DMS53 (cell line): ENCODE measurements at places on chromosomes 16 and 17.

- DNase-seq: no peak
These were observed 47.2 kb downstream of the ABCC1 start for GRCh38 chr16:15996432-15997109.

- peak; percentile 8 for DNase-seq
These were observed 37.8 kb upstream of the BCAR1 start for GRCh38 chr16:75289189-75289588.

GRCh38 chr16:2194166-2194834 lies 2.1 kb downstream of the CASKIN1 start:
- peak; percentile 81 for DNase-seq

DNA sequence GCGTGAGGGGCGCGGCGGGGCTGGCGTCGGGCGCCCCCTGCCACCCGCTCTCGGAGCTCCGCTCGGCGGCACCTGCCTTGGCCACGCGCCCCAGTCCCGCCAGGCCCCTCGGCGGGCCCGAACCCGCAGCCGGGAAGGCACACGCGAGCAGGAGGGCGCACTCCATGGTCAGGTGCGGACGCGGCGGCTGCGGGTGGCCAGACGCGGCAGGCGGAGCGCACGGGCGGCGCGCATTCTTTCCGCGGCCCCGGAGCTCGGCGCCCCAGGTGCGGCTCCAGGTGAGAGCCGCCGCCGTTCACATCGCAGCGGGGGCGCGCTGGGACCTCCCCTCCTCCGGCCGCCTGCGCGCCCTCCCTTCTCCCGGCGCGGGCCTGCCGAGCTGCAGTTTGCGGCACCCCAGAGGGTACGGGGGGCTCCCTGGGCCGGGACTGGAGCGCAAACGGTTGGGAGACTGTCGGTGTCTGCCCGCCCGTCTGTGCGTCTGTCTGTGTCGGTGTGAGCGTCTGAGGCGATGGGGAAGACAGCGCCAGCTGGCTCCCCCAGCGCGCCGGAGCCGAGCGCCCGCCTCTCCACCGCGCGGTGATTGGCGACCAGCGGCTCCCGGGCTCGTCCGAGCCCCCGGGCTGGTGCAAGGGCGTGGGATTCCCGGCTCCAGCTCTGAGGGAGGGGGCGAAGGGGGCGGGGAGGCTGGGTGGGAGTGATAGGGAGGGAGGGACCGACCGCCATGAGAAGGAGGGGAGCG lies at the start of gene ADAMTS18:
Gene ADAMTS18, minus strand, starts transcription at position 505 of the 742 bp plus-strand sequence. Its CDS starts 339 bp downstream, at position 166.
- DNase-seq: peak; percentile 73

DNA sequence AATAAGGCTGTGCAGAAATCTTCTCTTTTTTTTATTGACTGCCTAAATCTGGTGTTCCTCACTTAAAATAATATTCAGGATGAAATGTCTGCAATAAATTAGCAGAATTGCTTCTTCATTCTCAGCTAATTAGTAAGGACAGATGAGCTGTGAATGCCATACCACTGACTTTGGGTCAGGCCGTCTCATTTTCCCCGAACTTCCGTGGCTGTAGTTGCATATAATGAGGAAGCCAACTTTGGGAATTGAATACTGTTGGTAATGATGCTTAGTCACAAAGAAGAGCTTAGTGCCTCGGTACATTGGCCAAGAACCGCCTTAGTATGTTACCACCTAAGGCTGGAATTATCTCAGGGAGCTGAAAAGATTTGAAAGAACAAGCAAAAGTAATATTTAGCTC lies 47.6 kb downstream of the NUP93 start:
- DNase-seq: no peak

- peak; percentile 84 for DNase-seq
These were observed 2.2 kb downstream of the SLC12A3 start for GRCh38 chr16:56866955-56867830.

DNA sequence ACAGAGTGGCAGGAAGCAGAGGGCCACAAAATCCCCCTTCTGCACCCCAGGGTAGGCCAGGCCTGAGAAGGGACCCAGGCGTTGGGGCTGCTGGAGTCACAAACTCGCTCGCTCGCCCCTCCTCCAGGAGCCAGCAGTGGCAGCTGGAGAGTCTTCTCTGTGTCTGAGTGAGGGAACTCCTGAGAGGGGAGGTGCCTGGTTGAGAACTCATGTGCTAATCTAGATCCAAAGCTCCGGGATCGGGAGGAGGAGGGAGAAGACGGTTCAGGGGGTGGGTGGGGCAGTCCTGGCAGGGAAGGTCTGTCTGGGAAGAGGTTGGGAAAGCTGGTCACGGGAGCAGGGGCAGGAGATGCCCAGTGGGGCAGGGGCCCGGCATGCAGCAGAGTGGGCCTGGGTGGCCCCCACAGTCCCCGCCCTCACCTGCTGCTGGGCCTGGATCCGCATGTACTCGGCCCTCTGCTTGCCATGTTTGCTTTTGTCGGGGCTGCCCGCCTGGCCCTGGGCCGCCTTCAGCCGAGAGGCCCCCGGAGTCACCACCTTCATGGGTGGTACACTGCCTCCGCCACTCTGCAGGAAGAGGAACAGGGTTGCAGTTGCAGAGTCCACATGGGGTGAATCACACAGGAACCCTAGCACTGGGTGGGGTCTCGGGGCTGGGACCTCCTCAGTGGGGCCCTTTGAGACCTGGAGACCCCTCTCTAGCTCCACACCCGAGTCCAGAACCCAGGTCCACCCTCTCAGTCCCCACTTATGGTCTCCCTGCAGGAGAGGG lies 62.2 kb downstream of the SRCIN1 start:
- DNase-seq: no peak

- DNase-seq: no peak
These were observed 230.7 kb downstream of the KATNIP start for GRCh38 chr16:27780468-27781194.

DNA sequence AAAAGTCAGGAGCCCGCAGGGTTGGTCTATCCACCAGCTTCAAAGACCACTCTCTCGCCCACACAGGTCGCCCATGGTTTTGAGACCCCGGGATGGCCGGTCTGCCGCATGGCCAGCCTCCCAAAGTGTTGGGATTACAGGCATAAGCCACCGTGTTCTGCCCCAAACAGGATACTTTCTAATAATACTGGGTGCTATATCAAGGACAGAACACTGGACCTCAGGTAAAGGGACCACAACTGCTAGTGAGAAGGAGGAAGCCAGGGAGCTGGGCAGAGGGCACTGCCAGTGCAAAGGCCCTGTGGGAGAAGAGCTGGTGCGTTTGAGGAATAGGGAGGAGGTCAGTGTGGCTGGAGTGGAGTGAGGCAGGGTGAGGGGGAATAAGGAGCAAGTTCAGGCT lies 34.1 kb downstream of the IL21R start:
- DNase-seq: no peak

GRCh38 chr17:63436523-63437110 lies 9.5 kb downstream of the CYB561 start:
- DNase-seq: peak; percentile 55

- DNase-seq: no peak
These were observed 1.3 kb upstream of the KRTAP2-1 start for GRCh38 chr17:41048441-41048840.

DNA sequence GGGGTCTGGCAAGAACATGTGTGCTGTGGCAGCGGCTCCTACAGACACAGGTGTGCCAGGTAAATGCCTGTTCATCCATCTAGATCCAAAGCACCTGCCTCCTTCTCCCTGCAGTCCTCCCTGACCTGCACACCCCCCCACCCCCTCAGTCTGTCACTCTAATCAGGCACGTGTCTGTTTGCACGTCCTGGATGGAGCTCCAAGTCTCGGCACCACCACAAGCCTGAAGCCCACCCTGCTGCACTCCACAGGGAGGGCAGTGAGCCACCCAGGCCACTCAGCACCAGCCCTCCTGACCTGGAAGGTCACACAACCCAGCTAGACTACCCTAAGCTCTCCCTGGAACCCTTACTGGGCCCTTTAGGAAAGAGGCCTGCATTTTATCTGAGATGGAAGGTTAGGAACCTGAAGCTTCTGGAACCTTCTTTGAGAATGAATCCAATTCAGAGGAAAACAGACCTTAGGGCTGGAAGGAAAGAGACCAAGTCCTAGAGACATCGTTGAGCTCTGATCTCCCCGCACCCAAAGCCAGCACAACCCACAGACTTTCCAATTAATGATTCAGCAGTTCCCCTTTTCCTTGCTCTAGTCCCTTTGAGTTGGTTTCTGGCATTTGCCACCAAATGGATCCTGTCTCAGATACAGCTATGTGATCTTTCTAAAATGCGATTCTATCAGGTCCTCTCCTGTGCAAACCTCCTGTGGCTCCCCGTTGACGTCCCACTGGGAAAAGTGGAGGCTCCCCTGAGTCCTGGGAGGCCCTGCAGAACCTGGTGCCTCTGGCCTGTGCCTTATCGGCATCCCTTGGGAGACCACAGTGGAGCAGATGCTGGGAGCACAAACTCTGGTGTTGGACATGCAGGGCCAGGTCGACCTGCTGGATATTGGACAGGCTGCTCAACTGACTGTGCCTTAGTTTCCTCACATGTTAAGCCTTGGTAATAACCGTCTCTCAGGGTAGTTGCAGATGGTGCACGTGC lies 67.9 kb downstream of the PRMT7 start:
- no peak for DNase-seq

DNA sequence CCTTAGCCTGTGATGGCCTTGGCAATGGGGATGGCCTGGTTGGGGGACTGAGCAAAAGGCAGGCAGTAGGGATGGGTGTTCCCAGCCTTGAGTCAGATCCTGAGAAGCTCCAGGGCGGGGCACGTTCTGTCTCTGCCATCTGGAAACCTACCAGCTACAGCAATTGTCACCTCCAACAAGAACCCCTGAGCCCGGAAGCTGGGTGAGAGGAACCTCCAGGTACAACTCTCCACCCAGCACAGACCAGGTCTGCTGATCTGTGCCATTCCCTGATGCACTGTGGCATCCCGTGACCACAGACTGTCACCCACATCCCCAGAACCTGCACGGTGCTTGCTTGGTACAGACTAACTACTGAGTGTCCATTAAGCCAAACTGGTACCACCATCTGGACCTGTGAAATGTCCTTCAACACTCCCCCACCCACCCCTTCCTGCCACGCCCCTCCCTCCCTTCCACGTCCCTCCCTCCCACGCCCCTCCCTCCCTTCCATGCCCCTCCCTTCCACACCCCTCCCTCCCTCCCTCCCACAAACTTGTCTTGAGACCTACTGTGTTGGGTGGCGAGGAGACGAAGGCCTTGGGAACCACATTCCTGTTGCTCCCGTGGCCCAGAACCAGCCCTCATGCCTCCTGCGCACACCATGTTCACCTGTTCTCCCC lies 16.6 kb downstream of the MYO15B start:
- DNase-seq: no peak

- peak; percentile 3 for DNase-seq
These were observed 141.6 kb downstream of the CCDC182 start for GRCh38 chr17:57603546-57603945.

DNA sequence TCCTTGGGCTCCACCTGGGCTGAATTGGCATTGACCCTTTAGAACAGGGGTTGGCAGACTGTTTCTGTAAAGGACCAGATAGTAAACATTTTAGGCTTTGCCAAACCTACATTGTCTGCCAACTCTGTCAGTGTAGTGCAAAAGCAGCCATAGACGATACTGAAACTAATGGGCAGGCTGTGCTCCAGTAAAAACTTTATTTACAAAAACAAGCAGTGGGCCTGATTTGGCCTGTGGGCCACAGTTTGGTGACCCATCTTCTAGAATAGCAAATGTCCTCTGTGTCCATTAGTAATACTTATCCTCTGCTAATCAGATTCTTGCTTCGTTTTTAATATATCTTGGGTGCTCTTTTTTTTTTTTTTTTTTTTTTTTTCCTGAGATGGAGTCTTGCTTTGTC lies 6.2 kb downstream of the UTP4 start:
- no peak for DNase-seq

GRCh38 chr16:14013571-14014283 lies 57.4 kb upstream of the MRTFB start:
- DNase-seq: peak; percentile 94

DNA sequence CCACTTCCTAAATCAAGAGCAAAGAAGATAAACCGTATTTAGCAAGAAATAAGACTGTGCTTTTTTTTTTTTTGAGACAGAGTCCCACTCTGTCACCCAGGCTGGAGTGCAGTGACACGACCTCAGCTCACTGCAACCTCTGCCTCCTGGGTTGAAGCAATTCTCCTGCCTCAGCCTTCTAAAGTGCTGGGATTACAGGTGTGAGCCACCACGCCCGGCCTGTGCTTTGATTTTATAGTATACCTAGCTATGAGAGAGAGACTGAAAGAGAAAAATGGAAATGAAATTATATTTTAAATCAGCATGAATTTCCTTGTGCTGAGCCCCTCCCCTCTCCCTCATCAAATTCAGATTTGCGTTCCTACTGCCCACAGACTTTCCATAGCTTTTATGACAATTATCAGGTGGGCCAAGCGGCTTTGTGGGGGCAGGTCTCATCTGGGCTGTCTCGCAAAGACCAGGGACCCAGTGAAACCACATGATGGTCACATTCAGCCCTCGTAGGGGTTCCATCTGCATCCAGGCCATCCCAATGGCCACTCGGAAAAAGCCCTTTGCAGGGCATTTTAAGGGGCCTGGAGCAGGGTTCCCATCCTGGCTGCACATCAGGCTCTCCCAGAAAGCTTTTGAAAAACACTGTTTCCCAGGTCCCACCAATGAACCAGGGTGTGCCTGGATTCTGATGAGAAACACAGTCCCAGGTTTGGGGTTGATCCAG lies 8.5 kb downstream of the CACNG1 start:
- no peak for DNase-seq

DNA sequence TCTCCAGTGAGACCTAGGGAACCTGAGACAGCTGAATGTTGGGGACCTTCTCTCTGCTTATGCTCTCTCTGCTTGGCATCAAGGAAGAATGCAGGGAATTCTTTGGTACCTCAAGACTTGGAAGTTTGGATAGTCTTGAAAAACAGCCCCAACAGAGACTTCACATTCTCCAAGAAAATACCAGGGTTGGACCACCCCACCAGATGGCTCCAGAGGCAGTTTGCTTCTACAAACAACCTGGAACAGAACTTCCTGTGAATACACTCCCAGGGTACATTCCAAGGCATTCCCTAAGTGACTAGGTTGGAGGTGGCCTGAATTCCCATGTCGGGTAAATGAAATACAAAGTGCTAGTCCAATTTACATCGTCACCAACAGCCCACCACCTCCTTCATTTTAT lies 314.4 kb downstream of the PMP22 start:
- DNase-seq: no peak

DNA sequence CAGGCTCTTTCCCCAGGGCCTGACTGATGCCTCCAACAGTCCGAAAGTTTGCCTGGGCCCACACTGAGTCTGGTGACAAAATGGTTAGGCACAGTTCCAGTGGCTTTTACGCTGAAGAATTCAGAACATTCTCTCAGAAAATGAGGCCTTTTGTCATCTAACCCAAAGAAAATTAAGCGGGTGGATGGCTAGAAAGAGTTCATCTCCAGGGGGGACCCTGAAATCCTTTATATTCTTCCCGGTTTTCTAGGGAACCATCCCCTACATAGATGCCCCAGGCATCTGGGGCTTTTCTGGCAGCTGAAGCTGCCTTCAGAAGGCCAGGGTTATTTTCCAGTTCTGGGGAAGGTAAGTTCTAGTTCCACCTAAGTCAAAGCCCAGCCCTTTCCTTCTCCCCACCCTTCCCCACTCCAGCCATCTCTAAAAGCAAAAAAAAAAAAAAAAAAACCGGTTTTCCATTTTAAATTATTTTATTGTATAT lies 2.2 kb downstream of the RASD1 start:
- DNase-seq: peak; percentile 49

DNA sequence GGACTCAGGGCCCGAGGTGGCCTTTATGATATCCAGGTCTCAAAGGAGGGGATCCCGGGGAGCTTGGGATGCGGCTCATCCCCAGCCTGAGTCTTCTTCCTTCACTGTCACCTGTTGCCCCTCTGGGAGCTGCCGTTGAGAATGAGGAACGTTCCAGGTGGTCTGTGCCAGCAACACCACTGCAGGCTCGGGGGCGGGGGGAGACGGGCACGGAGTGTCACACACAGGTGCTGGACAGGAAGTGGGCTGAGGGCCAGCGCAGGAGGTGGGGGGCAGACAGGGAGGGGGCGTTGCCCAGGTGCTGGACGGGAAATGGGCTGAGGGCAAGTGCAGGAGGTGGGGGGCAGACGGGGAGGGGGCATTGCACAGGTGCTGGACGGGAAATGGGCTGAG lies 28.2 kb downstream of the METRNL start:
- no peak for DNase-seq
